ENCODE measurements at places on chromosomes 13 and 19.

DNA sequence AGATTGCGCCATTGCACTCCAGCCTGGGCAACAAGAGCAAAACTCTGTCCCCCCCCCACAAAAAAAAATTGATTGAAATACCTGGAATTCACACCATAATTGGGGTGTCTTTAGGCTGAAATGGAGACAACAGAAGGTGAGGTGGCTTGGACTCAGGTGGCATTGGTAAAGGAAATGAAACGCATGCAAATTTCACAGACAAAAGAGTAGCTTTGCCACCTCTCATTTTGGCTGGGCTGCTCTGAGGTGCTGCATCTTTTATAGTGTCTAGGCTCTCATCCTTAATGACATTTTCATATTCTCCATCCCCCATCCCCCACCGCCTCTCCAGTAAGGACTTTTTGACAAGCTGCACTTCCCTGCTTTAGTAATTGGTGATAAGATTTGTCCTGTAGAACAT lies 6.9 kb downstream of the UBE2L5 start:
- DNase-seq = no peak

- DNase-seq = no peak
Observed at GRCh38 chr13:72745260-72745659, 17.5 kb downstream of the BORA start.

DNA sequence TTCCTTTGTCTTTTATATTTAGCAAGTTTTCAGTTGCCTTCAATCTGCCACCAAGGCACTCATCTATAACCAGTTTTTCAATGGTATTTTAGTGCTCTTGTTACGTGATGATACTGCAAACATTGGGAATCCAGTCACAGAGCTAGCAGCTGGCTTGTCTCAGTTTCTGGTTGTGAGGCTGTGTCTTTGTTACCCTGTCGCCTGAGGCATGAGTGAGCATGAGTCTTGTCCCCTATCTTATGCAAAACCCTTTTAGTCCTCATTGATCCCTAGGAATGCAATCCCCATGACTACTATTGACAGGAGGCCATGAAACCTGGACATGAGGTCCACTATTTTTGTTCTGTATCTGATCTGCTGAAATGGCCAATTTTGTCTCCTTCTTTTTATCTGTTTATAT lies 391.0 kb downstream of the LMO7 start:
- DNase-seq = no peak

DNA sequence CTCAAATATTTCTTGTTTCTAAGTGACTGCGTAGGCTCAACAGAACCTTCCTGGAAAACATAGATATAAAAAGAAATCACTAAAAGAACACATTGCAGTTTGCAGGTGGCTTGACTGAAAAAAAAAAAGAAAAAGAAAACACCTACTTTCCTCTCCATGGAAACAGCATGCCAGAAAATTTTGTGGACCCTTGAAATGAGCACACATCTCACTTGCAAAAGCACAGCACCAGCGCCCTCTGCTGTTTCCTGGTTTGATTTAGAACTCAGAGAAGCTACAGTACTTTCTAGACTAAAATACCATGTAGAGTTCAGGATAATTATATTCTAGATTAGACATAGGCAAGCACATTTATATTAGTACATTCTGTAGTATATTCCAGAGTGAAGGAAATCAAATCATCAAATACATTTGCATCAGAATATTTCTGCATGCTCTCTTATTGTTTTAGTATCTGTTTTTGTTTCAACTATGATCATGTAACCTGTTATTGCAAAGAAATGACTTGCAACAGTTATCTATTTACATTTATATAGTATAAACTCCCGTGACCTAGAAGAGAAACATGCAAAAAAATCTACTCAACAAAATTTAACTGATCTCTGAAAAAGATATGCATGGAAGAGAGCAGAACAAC lies 22.3 kb upstream of the XPO4 start:
- DNase-seq = peak; percentile 95

GRCh38 chr13:48317511-48318376 lies 14.2 kb downstream of the RB1 start:
- no peak for DNase-seq

DNA sequence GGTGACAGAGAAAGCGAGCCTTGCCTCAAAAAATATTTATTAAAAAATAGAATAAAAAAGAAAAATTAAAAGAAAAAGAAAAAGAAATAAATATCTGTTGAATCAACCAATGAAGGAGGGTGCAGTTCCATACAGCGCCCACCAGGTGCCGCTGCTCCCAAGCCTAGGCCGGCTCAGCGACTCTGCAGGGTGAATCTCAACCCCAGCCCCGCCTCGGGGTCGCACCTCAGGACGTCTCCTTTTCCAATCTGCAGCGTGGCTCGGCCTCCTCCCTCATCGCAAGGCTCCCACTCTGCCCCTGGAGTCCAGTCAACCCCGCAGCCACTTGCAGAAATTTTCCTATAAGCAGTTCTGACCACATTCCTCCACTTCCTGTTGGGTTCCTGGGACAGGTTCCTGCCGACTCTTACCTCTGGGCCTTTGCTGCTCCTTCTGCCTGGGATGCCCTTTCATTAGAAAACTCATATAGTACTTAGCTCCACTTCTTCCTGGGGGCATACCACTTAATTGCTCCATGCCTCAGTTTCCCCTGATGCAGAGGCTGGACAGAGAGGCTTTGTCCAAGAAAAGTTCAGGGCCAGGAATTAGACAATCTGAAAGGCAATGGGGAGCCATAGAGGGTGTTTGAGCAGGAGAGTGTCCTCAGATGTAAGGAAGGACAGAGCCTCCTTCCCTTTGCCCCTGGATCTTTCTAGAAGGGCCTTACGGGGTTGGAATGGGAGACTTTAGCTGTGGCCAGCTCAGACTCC lies 24.3 kb downstream of the NFILZ start:
- peak; percentile 27 for DNase-seq

DNA sequence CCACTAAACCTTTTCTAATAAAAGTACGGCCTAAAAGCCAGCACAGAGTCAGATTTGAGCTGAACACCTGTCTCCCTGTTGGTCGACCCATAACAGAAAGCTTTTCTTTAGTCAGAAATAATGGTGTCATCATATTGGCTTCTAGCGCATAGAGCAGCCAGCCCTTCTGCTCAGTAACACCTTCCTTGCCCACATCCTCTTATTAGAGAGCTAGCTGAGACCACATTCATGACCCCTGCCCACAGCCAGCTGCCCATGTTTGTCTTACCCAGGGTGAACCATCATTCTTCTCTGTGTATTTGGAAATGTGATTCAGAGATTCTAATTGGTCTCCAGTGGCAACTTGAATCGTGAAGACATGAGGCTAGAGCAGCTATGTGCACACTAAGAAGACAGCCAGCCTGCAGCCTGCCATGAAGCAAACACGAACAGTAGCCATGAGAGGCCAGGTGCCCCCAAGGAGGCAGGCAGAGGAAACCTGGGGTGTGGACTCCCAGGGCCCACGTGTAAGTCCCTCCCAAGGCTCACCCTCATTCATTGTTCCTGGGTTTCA lies 82.3 kb upstream of the PDCD5 start:
- no peak for DNase-seq

DNA sequence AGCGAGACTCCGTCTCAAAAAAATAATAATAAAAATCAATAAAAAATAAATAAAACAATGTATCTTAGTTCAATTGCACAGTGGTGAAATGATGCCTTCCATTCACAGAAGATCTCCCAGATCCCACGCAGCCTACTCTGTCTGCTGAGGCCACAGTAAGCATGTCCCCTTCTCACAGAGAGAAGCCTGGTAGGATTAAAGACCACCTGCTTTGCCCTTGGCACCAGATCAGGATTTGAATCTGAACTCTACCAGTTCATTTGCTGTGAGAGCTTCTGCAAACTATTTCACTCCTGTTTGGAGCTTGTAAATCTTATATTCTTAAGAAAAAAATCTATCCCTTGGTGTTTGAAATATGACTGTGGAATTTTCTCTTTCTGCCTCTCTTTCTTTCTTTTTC lies 2.2 kb upstream of the SLC7A1 start:
- peak; percentile 53 for DNase-seq

GRCh38 chr19:38583219-38583984 lies 34.4 kb downstream of the MAP4K1 start:
- no peak for DNase-seq

DNA sequence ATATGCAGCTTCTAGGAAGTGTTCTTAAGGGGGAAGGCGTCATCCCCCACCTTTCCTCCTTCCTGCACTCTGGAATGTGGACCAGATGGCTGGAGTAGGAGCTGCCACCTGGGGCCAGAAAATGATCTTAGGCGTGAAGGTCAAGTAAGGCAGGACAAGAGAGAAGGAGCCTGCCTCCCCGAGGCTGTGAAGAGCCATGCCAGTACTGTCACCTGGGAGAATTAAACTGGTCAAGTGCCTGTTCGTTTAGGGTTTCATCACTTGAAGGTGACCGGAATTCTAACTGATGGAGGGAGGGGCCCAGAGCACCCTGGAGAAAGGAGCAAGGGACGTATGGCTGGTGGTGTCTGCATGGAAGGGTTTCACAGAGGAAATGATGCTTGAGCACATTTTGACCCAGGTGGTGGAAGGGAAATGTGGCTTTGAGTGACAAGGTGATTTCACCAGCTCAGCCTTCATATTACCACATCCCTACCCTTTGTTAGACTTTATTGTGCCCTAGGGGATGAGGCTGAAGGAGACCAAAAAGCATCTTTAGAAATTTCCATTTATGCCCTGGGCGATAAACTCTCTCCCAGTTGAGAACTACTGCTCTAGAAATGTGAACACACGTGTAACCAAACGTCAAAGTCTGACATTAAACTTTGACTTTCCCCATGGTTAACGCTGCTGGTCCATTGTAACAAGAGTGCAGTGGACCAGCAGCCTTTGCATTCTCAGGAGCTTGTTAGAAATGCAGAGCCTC lies 37.5 kb downstream of the PPP2R1A start:
- no peak for DNase-seq

DNA sequence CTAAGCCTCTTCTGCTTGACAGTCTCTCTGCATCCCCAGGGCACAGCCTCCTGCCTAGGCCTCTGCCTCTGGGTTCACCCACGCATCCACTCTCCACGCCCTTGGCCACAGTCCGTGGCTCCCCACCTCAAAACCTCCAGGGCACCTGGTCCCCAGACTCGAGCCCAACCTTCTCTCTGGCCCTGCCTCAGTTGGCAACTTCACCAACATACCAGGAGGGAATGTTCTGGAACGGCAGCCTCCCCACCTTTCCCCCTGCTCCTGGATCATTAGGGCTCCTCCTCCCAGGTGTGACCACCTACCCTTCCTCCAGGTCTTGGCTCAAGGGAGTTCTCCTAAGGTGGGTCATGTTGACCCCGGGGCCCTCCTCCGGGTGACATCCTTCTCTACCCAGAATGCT lies 69.1 kb downstream of the SOX1 start:
- no peak for DNase-seq

DNA sequence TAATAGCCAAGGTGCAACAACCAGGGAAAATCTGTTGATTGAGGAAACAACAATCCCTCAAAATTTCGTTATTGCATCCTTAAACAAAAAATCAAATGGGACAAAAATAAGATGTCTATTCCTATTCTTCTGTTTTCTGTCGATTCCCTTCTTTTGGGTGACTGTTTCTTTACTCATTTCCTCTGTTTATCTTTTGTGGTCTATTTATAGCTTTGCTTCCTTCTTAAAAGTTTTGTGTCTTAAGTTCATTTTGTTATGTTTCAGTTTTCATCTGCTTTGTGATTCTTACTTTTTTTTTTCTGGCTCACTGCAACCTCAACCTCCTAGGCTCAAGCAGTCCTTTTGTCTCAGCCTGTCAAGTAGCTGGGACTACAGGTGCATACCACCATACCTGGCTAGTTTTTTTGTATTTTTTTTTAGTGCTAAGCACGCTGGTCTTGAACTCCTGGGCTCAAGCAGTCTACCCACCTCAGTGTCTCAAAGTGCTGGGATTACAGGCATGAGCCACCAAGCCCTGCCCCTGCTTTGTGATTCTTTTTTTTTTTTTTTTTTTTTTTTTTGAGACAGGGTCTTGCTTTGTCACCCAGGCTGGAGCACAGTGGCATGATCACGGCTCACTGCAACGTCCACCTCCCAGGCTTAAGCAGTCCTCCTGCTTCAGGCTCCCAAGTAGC lies 10.4 kb downstream of the ZNF146 start:
- DNase-seq = no peak

- no peak for DNase-seq
Observed at GRCh38 chr13:50731400-50731799, 112.1 kb downstream of the DLEU7 start.

DNA sequence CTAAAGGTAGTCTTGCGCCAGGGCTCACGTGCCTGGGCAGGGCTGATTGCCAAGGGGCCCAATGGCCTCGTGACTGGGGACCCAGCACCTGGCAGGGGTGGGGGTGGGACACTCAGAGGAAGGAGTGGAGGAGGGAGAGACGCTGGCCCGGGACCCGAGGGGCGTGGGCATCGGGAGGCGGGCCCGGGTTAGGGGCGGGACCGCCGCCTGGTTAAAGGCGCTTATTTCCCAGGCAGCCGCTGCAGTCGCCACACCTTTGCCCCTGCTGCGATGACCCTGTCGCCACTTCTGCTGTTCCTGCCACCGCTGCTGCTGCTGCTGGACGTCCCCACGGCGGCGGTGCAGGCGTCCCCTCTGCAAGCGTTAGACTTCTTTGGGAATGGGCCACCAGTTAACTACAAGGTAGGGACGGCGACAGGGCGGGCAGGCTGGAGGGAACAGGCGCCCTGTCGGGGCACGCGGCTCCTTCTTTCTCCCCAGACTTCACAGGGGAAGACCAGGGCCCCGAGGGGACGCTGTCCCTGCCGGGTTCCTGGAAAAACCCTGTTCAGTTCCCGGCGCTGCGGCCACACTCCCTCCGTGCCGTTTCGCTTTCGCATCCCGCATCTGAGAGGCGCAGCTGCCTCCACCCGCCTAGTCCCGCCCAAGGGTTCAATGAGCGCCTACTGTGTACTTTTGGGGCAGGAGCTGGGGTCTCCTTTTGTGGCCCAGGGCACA lies at the start of gene IFI30:
Gene IFI30 (plus strand): TSS at position 242 of the 717 bp plus-strand sequence. CDS start 29 bp downstream, at position 271.
- peak; percentile 29 for DNase-seq

DNA sequence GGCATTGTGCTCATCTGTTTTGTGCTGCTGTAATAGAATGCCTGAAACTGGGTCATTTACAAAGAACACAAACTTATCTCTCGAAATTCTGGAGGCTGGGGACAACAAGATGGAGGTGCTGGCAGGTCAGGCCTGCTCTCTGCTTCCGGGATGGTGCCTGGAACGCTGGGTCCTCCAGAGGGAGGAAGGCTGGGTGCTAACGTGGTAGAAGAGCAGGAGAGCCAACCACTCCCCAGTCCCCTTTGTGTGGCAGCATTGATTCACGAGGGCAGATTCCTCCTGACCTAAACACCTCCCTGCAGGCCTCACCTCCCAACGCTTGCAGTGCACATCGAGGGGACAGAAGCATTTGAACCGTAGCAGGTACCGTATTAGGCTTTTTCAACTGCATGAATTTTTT lies 34.1 kb upstream of the TFDP1 start:
- no peak for DNase-seq

DNA sequence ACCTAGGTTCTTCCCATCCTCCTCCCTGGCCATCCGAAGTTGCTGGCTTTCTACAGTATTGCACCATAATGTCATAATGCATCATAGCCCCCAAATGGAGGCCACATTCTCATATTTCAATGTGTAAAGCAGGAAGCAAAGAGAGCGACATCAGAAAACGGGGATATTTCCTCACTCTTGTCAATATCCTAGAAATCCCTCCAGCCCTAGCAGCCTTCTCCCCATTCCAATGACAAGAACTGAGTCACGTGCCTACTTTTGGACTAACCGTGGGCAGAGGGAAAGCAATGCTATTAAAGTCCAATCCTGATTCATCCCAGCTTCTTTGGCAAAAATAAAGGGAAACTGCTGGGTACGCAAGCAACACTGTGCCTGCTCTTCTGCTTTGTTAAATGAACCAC lies 4.3 kb upstream of the RAP2A start:
- DNase-seq = peak; percentile 14

GRCh38 chr19:5150902-5151741 lies 182.2 kb downstream of the KDM4B start:
- peak; percentile 93 for DNase-seq
